ENCODE measurements at places on chromosomes 4 and X.

- no peak for DNase-seq
These were observed 56.0 kb downstream of the MAGEB10 start for GRCh38 chrX:27863809-27864208.

GRCh38 chrX:132774010-132774714 lies 184.3 kb downstream of the HS6ST2 start:
- DNase-seq: no peak

DNA sequence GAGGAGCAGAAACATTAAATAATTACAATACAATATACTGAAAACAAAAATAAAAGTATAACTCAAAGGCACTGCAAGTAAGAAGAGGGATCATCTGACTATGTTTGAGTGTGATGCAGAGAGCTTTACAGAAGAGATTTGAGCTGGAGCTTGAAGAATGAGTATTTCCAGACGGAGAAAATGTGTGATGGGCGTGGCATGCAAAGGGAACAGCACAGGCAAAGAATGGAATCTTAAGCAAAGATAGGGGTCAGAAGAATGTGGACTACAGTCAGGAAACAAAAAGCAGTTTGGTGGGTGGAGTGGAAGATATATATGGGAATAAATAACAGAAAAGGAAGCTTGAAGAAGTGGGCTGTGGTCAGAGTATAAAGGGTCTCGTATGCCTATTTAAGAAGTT lies 45.5 kb downstream of the OPHN1 start:
- no peak for DNase-seq

- peak; percentile 36 for DNase-seq
These were observed 394 bp downstream of the MED14 start for GRCh38 chrX:40734971-40735324.

DNA sequence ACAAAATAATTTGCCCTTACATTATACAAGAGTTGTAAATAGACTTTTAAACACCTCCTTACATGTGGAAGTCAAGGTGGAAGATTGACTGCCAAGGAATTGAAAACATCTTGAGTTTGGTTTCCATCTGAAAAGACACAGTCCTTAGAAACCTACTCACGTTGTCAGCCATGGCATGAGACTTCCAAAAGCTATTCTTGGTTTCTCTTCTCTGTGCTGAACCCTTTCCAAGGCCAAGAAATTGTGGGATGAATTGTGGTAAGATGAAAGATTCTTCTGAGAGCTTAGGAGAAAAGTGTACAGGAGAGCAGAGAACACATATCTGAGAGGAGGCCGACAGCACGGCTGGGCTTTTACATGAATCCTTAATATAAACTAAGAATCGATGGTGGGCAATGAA lies 370.0 kb downstream of the FBXW7 start:
- DNase-seq: no peak

- DNase-seq: no peak
These were observed 1.4 kb upstream of the PACRGL start for GRCh38 chr4:20698820-20699219.

DNA sequence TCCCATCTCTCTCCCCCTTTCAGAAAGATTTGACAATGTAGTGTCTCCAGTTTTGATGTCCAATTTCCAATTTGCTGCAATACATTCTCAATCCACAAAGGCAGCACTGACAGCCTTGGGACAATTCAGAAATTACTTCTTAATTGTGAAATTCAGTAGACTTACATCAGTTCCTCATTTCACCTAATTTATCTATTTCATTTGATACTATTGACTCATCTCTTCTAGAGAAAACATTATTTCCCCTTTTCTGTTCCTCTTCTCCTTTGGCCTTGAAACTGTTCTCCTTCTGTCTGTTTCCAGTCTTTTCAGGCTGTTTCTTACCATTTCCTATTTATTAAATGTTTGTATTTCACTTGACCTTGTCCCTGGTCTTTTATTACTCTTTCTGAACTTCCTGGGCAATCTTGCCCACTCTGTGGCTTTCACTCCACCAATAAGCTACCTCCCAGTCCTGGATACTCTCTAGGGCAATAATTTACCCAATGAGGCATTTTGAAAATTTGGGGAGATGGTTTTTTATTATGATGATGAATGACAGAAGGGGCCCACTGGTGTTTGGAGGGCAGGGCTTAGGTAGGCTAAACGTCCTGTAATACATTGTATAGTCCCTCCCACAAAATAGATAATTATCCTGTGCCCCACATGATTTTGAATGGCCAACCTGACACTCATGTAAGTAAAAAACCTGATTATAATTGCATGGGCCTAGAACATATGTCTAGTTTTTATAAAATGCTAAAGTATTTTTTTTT lies 498.0 kb upstream of the BOD1L1 start:
- DNase-seq: no peak

GRCh38 chrX:101442085-101442484 lies 34.1 kb downstream of the HNRNPH2 start:
- DNase-seq: no peak

- peak; percentile 81 for DNase-seq
These were observed 6.2 kb upstream of the IQSEC2 start for GRCh38 chrX:53287493-53288138.

- DNase-seq: no peak
These were observed 53.8 kb downstream of the RAP1GDS1 start for GRCh38 chr4:98314791-98315565.

DNA sequence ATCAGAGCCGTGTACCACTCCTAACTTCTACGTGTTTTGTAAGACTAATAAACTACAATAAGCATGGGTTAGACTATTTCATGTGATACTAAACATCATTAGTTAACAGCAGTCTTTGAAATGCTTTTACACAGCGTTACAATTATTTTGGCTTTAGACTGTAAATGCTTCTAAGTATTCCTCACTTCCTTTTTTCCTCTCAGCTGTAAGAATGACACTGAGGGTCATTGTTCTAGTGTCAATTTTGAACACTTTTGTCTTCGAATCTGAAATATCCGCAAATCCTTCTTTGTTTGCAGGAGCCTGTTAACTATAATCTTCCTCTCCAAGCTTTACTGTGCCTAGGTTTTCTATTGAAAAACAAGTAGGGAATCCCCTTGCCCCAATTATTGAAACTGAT lies 1.5 kb downstream of the ABCE1 start:
- no peak for DNase-seq

DNA sequence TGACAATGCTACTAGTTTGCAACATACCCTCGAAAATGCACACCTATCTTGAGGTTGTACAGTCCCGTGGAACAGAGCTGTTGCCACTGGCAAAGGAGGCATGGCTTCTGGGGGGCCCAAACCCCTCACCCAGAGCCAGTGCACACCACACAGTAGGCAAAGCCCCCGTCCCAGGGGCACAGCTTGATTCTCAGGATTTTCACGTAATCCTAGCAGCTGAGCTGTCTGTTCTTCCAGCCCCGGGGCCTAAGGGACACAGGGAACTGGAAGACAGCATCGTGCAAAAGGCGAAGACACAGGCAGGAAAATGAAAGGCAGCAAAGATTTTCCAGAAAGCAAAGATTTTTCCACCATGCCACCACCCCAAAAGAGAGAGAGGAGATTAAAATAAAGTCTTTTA lies 77.2 kb downstream of the JAKMIP1 start:
- no peak for DNase-seq

DNA sequence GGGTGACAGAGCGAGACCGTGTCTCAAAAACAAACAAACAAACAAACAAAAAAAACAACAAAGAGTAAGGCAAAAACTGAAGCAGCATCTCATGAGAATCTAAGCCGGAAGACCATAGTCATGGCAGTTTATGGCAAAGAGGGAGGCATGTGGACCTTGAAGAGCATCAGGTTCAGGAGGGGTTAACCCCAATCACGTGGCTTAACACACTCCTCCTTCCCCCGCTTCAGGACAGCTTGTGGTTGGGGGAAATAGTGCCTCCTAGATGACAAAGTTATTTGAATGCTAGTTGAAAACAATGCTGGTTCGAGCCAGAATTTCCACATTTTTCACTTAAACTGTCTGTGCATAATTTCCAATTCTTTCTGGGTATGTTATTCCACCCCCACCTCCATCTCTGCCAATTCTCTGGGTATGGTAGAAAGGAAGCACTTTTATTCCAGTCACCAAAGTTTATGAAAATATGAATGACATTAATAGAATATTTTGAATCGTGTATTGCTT lies 11.7 kb upstream of the MAP7D3 start:
- DNase-seq: no peak

DNA sequence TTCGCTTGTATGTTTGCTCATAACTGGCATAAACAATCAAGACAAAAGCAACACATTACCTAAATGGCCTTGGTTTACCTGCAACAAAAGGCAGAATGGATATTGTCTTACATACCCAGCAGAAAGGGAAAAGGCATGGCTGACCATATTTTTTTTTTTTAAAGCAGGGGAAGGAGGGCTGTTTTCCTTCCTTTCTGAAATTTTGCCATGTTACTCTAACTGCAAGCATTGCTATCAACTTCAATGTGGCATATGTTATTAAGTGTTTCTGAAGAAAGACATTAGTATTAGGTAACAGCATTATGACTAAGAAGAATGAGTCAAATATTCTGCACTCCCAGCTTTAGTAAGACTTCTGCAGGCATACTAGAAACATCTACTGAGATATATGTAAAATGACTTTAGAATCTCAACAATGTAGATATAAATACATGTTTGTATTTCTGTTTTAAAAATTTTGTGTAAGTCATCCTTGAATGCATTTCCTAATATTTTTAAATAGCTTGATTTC lies 512.6 kb upstream of the FAM241A start:
- DNase-seq: no peak

- DNase-seq: peak; percentile 29
These were observed 54.4 kb upstream of the ACTRT1 start for GRCh38 chrX:128106630-128107029.

Data from NCI-H1092 treated with DMSO at 0.1 percent for 48 hours (cell line).